SJSA1 (cell line): ENCODE measurements at places on chromosomes 2 and 18. TPM values are rescaled to one million over a fixed set of nuclear protein-coding genes. Genes with fewer than 3 reads are reported as not detected.
A peak's percentile ranks its signal among the peaks of the same experiment; 100 is the strongest.

ALKAL2 gene
- not detected in 2 replicates for total RNA-seq

SYT4 gene
- total RNA-seq = not detected in 2 replicates

PSMG2 gene
- total RNA-seq = 79.7 and 112 TPM in 2 replicates

MFSD2B gene
- not detected in 2 replicates for total RNA-seq

FRZB gene
- total RNA-seq = 0.03 TPM in 1 of 2 replicates, not detected in the other

AGAP1 gene
- total RNA-seq = 15.4 and 23.4 TPM in 2 replicates

PRKAG3 gene
- total RNA-seq = not detected in 2 replicates

UPP2 gene
- not detected in 2 replicates for total RNA-seq

KIAA2012 gene
- total RNA-seq = 0.03 TPM in 1 of 2 replicates, not detected in the other

GRCh38 chr2:119683074-119683712 is 4.2 kb downstream of the TMEM177 start:
- peaks cover 10% of the 10 kb centered on the region; the same call in 1 of the 2 replicates for H3K36me3 ChIP-seq
- H3K4me3 ChIP-seq = no peak overlapping the region
- H3K4me1 ChIP-seq = peaks cover 8% of the 10 kb centered on the region

GRCh38 chr2:46143429-46144132 is 153.6 kb upstream of the EPAS1 start:
- no peak overlapping the region for H3K27ac ChIP-seq
- no peak for DNase-seq
- H3K36me3 ChIP-seq = peaks cover 26% of the 10 kb centered on the region
- peaks cover 15% of the 10 kb centered on the region for H3K4me1 ChIP-seq
- H3K27me3 ChIP-seq = no peaks in the 10 kb centered on the region

GRCh38 chr2:46487667-46488335 is 8.4 kb downstream of the TMEM247 start:
- H3K27ac ChIP-seq = no peak overlapping the region
- peaks cover 15% of the 10 kb centered on the region for H3K4me1 ChIP-seq
- H3K27me3 ChIP-seq = no peaks in the 10 kb centered on the region
- no peak overlapping the region for H3K4me3 ChIP-seq

GRCh38 chr2:32061973-32062861 is 1.1 kb upstream of the SPAST start:
- no peaks in the 10 kb centered on the region for H3K27me3 ChIP-seq
- DNase-seq = peak; percentile 5
- H3K4me1 ChIP-seq = no peaks in the 10 kb centered on the region; the same call in 1 of the 2 replicates
- peaks cover 4% of the 10 kb centered on the region; the same call in 1 of the 2 replicates for H3K36me3 ChIP-seq
- peak overlapping the region; percentile 71 for H3K4me3 ChIP-seq
- H3K27ac ChIP-seq = no peak overlapping the region

DNA sequence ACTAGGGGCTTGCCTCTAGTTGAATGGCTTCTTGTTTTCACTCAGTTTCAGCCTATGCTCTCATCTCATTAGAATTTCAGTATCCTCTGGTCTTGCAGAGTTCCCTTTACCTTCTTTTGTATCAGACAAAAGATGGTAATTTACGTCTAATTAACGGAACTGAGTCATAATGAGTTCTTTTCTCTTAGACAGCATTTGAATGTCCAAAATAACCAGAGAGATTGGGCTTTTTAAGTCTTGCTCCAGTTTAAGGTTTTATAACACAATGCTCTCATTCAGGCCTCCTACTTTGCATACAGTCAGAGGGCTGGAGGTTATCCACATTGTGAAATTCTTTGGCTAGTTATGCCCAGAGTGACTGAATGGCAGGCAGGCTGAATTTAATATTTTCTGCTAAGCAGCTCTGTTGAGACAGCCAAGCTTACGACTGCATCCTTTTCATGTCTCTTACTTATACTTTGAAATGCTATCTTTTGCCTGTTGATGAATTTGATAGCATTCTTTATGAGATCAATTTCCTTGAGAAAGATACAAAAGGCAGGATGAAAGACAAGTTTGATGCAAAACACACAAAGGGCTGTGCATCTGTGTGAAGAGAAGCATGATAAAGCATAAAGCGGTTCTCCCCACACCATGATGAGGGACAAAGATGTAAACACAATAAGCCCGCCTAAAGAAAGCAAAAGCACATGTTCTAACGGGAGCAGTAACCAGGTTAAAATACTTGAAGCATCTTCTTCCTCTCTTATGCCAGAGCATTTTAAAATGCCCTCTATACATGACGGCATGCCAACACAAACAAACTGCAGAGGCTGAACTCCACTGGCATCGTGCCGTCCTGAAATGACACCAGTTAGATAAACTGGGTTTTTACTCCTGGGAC is 90.0 kb downstream of the CDH2 start:
- DNase-seq = no peak
- no peaks in the 10 kb centered on the region for H3K36me3 ChIP-seq
- peak overlapping the region; percentile 15; the same call in 1 of the 2 replicates for H3K27ac ChIP-seq
- H3K27me3 ChIP-seq = no peaks in the 10 kb centered on the region
- H3K4me1 ChIP-seq = peaks cover 20% of the 10 kb centered on the region

DNA sequence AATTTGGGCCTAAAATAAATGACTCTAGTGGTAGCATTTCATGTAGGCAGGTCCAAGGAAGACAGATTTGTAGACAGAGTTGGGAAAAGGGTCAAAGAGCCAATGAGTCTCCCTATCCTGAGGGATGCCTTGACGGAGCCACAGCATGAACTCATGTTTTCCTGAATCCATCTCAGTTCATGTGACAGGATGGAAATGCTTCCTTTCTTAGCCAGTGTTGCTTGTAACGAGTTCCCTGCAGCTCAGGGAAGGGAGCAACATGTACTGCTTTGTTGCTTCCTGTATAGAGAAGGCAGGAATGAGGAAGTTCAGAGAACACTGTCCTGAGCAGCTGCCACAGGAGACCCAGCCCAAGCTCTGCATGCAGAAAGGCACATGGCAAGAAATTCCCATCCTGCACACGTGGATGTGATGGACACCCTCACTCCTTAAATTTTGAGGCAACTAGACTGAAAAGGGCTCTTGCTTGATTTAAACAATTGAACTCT is 27.9 kb downstream of the TMEM17 start:
- no peak overlapping the region for H3K4me3 ChIP-seq
- peaks cover 17% of the 10 kb centered on the region for H3K4me1 ChIP-seq
- DNase-seq = no peak

- no peaks in the 10 kb centered on the region for H3K36me3 ChIP-seq
- no peak for DNase-seq
- H3K27me3 ChIP-seq = no peaks in the 10 kb centered on the region
- no peak overlapping the region for H3K27ac ChIP-seq
These were observed 143.0 kb upstream of the GATA6 start for GRCh38 chr18:22026362-22026761.

DNA sequence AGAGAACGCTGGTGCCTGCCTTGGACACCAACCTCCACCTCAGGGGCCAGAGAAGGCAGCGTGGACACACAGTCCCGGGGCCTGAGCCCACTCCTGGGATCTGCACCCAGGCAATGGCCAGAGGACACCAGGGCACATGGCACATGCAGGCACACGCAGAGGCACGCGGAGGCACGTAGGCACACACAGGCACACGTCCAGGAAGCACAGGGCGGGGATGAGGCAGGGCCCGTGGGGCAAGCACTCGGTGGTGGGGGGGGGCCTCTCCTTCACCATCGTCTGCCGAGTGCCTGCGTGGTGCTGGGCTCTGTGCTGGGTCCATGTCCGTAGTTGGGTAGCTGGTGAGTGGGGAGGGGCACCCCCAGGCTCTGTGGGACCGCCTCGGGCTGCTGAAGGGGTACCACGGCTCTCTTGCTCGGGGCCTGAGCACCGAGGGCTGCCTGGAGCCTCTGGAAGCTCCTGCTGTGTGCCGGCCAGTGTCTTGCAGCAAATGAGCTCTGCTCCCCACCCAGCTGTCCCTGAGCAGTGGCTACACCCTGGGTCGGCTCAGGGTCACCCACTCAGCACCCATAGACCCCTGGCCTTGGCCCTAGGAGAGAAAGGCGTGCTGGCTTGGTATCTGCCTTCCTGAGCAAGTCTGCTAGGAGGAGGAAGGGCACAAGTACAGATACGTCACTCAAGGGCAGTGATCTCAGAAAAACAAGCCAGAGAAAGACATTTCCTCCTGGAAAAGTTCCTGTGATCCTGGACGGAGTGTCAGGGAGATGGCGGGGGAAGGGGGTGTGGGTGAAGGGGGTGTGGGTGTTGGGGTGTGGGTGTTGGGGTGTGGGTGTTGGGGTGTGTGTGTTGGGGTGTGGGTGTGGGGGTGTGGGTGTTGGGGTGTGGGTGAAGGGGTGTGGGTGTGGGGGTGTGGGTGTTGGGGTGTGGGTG is 26.4 kb downstream of the RTP5 start:
- H3K4me3 ChIP-seq = no peak overlapping the region
- no peak for DNase-seq
- no peaks in the 10 kb centered on the region for H3K4me1 ChIP-seq
- no peak overlapping the region for H3K27ac ChIP-seq
- H3K36me3 ChIP-seq = no peaks in the 10 kb centered on the region
- H3K27me3 ChIP-seq = peaks cover 4% of the 10 kb centered on the region; the same call in 1 of the 2 replicates

GRCh38 chr2:49255409-49255971 is 101.2 kb upstream of the FSHR start:
- no peaks in the 10 kb centered on the region for H3K27me3 ChIP-seq
- no peak overlapping the region for H3K27ac ChIP-seq
- H3K4me1 ChIP-seq = no peaks in the 10 kb centered on the region
- no peaks in the 10 kb centered on the region for H3K36me3 ChIP-seq
- DNase-seq = no peak
- no peak overlapping the region for H3K4me3 ChIP-seq

DNA sequence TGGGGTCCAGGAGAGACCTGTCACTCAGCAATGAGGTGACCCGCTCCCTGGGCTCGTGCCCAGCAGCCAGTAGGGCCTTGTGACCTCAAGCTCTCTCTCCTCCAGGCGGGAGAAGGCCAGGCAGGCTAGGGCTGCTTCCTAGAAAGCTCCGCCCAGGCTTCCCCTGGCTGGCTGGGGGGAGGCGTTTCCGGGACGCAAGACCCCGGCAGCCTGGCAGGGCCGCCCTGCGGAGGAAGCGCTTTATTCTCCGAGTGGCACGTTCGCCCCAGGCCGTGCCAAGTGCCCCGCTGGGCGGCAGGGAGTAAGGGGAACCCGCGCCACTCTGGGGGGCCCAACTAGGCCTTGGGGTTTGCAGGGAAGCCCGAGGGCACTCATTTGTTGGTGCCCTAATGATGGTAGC is 21.2 kb upstream of the EPAS1 start:
- H3K4me3 ChIP-seq = no peak overlapping the region
- no peak overlapping the region for H3K27ac ChIP-seq
- H3K4me1 ChIP-seq = peaks cover 3% of the 10 kb centered on the region; the same call in 1 of the 2 replicates
- DNase-seq = no peak
- H3K36me3 ChIP-seq = no peaks in the 10 kb centered on the region
- H3K27me3 ChIP-seq = no peaks in the 10 kb centered on the region

- no peaks in the 10 kb centered on the region for H3K27me3 ChIP-seq
- peaks cover 6% of the 10 kb centered on the region; the same call in 1 of the 2 replicates for H3K36me3 ChIP-seq
- no peak overlapping the region for H3K27ac ChIP-seq
- 0 out of 2 replicates have a peak, but pooled peaks cover 3% of the 10 kb centered on the region for H3K4me1 ChIP-seq
- no peak for DNase-seq
These were observed 14.8 kb downstream of the MBD2 start for GRCh38 chr18:54209471-54210180.

DNA sequence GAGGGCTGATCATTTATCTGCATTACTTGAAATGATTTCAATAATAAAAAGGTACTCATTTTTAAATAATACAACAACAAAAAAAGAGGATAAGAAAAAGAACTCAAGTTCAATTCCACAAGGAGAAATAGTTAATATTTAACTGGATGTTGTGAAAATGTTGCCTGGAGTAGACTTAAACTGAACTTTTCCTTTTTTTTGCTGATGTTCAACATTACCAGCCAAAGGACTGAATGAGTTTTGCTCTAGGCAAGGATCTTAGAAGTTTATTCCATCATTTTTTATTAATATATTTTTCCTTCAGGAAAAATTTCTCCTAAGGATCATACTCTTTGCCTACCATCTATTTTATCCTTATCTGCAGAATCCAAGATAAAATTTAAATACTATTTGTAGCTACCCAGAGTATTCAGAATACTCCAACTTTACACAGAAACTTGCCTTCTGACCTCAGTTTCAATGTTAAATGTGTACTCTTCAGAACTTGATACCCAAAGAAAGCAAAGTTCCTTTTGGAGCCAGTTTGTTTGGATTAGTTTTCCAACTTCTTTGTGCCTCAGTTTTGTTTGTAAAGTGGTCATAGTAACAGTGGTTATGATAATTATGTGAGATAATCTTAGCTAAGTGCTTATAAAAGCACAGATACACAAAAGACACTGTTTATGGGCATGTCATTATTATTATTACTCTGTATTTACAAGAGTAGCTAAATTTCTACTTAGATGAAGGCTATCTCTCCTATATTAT is 12.8 kb downstream of the CKAP2L start:
- H3K27me3 ChIP-seq = no peaks in the 10 kb centered on the region
- no peak overlapping the region for H3K4me3 ChIP-seq
- H3K4me1 ChIP-seq = no peaks in the 10 kb centered on the region
- no peak for DNase-seq
- H3K36me3 ChIP-seq = peaks cover 94% of the 10 kb centered on the region
- H3K27ac ChIP-seq = no peak overlapping the region

- peak; percentile 93 for DNase-seq
- peaks cover 24% of the 10 kb centered on the region for H3K4me1 ChIP-seq
- H3K27ac ChIP-seq = peak within 1 kb of the TSS; percentile 99
These were observed at the start of gene TUBB6 for GRCh38 chr18:12307701-12308385. Gene TUBB6, plus strand, starts transcription at chr18:12308241. Its CDS starts 52 bp downstream, at chr18:12308293.

DNA sequence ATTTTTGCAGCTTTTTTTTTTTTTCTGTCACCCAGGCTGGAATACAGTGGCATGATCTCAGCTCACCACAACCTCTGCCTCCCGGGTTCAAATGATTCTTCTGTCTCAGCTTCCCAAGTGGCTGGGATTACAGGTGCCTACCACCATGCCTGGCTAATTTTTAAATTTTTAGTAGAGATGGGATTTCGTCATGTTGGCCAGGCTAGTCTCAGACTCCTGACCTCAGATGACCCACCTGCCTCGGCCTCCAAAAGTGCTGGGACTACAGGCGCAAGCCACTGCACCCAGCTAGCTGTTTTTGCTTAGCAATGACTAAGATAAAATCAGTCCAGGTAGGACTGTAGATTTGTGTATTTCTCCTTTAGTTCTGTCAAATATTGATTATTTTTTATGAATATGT is 403.7 kb downstream of the PID1 start:
- no peaks in the 10 kb centered on the region for H3K4me1 ChIP-seq
- no peak overlapping the region for H3K27ac ChIP-seq
- no peak overlapping the region for H3K4me3 ChIP-seq
- H3K36me3 ChIP-seq = no peaks in the 10 kb centered on the region

GRCh38 chr2:15846626-15847025 is 93.7 kb upstream of the MYCN start:
- no peak for DNase-seq
- H3K27ac ChIP-seq = no peak overlapping the region
- H3K36me3 ChIP-seq = no peaks in the 10 kb centered on the region

GRCh38 chr18:79402977-79403722 is 7.4 kb downstream of the NFATC1 start:
- no peaks in the 10 kb centered on the region for H3K27me3 ChIP-seq
- no peaks in the 10 kb centered on the region for H3K36me3 ChIP-seq
- H3K4me1 ChIP-seq = peaks cover 5% of the 10 kb centered on the region
- DNase-seq = no peak
- no peak overlapping the region for H3K27ac ChIP-seq

GRCh38 chr2:192124571-192124970 is 70.2 kb downstream of the TMEFF2 start:
- H3K36me3 ChIP-seq = no peaks in the 10 kb centered on the region
- no peak overlapping the region for H3K27ac ChIP-seq
- no peaks in the 10 kb centered on the region for H3K4me1 ChIP-seq
- no peak overlapping the region for H3K4me3 ChIP-seq

- no peak overlapping the region for H3K4me3 ChIP-seq
- H3K27ac ChIP-seq = no peak overlapping the region
- H3K4me1 ChIP-seq = no peaks in the 10 kb centered on the region
- H3K27me3 ChIP-seq = no peaks in the 10 kb centered on the region
- H3K36me3 ChIP-seq = no peaks in the 10 kb centered on the region
- no peak for DNase-seq
These were observed 14.1 kb upstream of the GPC1 start for GRCh38 chr2:240421381-240421780.
